Stimulated activated CD4-positive, alpha-beta T cell treated with anti-CD3 and anti-CD28 coated beads, Interleukin-4, amount 100 ng/mL, for 4 hours (primary cell): ENCODE measurements at places on chromosomes 1 and 21.

DNA sequence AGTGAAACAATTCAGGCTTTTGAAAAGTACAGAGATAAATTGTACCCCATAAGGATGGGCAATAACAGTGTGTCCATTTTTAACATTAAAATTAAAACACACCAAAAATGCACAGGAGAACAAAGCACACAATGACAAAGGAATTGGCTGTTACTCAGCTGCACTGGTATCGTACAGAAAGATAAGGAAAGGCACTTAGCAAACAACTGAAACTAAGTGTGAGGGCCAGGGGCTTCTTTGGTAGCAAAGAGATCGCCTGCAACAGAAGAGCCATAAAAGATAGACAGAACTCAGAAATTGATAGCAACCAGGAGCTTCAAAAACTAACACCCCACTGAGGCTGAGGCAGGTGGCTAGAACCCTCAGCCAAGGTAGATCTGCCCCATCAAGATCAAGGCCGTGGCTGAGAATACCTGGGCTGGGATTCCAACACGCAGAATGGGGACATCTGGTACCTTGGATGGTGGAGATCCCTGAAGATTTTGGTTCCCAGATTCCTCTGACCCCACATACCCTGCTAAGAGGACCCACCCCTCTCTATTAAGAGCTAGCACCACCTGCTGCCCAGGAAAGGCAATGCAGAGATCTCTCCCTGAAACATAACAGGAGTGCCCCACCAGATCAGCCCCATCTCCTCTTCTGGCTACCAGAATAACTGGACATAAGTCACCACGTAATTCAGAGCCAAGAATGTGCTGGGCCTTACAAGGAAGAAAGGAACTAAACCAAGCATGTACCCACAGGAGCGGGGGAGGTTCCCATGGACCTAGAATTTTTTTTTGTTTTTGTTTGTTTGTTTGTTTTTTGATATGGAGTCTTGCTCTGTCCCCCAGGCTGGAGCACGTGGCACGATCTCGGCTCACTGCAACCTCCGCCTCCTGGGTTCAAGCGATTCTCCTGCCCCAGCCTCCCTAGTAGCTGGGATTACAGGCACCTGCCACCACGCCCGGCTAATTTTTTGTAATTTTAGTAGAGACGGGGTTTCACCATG is 16.2 kb downstream of the PLEKHO1 start:
- DNase-seq: peak; percentile 41

DNA sequence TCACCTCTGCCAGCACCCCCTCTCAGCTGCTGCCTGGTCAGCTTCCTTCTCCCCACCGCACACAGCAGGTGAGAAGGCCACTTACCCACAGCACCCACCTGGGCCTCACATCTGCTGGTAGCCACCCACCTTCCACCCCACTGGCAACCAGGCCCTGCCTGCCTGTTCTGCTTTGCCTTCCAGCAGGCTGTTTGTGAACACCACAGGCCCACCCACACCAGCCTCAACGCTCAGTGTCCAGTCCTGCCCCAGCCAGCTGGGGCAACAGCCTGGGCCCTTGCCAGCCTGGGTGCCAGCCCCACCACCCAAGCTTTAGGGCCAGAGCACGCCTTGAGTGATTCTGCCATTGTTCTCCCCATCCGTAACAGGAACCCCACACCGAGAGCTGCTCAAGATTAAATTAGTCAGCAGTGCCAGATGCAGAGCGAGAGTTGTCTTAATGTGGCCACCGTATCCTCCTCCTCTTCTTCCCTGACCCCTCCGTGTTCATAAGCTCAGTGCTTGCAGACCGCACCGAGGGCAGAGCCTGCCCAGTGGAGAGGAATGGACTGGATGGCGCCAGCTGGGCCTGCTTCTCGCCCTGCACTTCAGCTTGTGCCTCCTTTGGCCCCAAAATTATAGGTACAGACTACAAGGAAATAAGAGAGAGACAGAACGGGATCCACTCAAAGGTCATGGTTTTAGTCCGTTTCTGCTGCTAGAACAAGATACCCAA is 120.3 kb upstream of the COL6A1 start:
- no peak for DNase-seq

GRCh38 chr1:14090062-14090461 is 390.1 kb downstream of the PRDM2 start:
- no peak for DNase-seq

DNA sequence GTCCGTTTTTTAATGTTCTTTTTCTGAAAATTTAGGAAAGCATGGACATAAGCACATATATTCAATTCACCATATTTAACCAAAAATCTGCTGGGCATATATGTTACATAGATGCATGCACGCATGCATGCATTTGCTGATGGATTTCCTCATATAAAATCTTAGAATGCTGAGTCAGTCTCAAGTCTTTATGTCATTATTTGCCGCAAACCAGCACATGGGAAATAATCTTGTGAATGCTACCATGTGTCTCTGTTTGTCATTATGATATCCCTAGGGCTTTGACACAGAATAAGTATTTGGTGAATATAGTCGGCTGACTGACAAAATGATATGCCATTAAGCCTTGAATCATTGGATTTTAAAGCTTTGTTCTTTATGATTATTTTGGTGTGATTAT is 776.5 kb downstream of the KCNT2 start:
- DNase-seq: no peak

- DNase-seq: no peak
These were observed 22.9 kb downstream of the SYT11 start for GRCh38 chr1:155882235-155882634.
